ENCODE measurements at places on chromosomes 2 and 18.

- DNase-seq = no peak
These were observed 165.6 kb upstream of the NABP1 start for GRCh38 chr2:191512216-191512835.

DNA sequence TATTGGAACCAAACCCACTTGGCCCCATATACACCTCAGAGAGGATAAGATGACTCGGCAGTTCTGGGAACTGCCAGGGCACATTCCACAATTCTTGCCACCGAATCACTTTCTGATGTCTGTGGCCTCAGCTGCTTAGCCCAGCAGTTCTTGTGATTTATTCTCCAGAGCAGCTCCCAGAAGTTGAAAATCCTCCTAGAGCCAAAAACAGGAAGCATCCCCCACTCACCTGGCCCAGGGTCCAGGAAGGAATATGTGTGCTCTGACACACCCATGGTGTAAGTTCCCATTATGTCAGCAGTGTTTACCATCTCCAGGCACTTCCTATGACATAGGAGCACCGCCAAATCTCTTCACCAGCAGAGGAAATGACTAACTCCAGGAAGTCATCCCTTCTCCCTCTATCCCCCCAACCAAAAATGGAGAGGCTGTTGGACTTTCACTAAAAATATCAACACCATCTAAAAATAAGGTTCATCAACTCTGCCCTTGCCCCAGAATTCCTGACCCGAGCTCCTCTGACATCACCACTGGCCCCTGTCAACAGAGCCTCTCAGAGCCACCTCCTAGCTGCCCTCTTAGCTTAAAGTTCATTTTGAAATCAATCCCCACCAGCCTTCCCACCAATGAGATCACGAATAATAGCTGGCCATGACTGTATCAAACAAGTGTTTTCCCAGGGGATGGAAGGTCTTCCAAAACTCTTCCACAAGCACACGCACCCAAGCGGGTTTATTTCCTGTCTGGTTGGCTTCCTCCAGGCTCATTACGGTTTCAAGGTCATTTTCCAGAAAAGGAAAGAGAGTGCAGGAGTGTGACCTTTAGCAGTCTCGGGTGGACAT is 223.1 kb upstream of the PARD3B start:
- no peak for DNase-seq

- DNase-seq = no peak
These were observed 332.4 kb upstream of the MYT1L start for GRCh38 chr2:2663401-2664036.

- no peak for DNase-seq
These were observed 85.5 kb downstream of the TANC1 start for GRCh38 chr2:159054032-159054334.

- no peak for DNase-seq
These were observed 58.6 kb downstream of the SP110 start for GRCh38 chr2:230161184-230161583.

- no peak for DNase-seq
These were observed 31.0 kb downstream of the RBM43 start for GRCh38 chr2:151230627-151231140.

DNA sequence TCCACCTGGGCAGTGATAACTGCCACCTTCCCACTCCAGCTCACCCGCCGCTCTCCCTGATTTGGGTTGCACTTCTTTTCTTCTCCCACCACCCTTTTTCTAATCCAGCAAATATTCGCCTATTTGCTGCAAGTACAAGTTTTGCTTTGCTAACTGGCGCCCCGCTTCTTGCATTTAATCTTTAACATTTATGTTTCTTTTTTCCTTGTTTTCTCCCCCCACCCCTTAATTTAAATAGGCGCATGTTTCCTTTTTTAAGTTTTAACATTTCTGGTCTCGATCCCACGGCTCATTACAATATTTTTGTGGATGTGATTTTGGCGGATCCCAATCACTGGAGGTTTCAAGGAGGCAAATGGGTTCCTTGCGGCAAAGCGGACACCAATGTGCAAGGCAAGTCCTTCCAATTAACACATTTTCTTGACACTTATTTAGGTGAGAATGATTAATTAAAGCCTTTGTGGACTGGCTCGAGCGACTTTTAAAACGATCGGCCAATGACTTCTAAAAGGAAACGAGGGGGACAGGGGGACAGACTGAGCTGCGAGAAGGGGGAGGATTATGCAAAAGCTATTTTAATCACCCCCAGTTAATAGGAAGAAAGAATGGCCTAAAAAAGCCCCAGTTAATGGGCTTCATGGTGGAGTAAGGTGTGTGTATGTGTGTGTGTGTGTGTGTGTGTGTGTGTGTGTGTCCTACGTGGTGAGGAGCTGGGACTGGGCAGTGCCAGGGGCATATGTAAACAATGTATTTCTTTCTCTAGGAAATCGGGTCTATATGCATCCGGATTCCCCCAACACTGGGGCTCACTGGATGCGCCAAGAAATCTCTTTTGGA is 1.6 kb downstream of the TBR1 start:
- DNase-seq = no peak

DNA sequence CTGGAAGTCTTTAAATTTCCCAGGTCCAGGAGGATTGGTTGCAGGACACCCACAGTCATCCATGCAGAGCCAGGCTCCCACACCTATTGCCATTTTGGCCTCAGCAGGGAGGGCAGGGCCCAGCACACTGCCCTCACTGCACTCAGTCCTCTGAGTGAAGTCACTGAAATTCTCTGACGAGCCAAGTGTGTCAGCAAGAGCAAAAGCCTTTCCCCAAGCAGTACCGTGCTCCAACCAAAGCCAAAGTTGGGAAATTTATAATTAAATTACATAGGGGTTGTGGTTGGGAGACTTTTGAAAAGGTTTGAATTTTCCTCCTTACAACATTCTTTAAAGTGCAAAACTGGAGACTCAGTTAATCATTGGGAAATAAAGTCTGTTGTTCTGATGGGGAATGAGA is 98.5 kb upstream of the CD226 start:
- no peak for DNase-seq

- peak; percentile 67 for DNase-seq
These were observed 132.2 kb downstream of the TDRD15 start for GRCh38 chr2:21256006-21256405.

DNA sequence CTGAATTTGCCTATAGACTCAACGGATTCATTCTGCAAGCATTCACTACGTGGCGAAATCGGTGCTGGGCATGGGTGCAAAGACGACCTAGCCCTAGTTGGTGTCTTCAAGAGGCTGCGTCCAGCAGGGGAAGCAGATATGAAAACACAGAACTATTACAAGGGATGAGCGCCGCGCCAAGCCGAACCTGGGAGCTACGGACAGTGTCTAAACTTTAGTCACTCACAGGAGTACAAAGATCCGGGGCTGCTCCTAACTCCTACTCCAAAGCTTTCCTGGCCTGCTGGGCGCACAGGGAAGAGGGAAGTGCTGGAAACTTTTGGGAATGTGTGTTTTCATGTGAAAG is 732 bp upstream of the ANXA4 start:
- peak; percentile 28 for DNase-seq

GRCh38 chr18:55343396-55344073 is 244.5 kb downstream of the TCF4 start:
- DNase-seq = no peak

DNA sequence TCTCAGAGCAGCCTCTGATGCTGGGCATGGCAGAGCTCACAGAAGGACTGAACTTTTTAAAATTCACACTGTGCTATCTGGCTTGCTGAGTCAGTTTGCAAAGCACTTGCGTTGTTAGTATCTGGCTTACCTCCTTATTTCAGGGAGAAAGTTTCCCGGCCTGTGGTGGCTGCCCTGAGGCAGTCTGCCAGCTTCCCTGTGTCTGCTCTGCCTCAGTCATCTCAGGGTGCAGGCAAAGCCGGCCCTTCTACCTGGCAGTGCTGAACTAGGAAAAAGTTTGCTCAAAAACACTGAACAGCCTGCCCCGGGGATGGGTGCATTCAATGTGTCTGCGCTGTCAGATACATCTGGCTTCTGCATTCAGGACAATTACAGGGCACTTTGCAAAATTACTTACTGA is 90.2 kb upstream of the UXS1 start:
- DNase-seq = no peak

DNA sequence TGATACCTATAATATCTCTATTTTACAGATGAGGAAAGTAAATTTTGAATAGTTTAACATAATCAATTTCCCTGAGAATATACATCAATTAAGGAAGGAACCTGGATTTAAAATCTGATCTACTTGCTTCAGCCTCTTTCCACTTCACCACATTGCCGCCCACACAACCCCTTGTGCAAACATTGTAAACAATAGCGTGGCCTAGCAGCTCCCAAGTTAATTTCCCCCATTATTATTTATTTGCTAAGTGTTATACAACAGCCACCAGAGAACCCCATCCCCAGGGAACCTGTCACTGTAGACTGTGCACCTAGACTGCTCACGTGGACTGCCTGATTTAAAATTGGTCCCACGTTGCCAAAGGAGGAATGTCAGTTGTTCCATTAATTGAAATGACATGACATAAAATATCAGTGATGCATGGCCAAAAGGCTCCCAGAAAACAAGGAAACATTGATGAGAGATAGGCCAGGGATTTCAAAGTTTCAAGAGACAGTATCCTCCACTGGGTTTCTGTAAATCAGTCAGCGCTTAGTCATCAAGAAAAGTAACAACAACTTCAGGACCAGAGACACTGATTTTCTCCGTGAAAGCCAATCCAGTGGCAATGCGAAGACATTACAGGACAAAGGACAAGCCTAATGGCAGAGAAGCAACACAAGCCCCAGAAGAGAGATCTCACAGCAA is 41.3 kb downstream of the SCG2 start:
- no peak for DNase-seq
